ENCODE measurements at places on chromosomes 5 and 9.

- no peak for DNase-seq
Measured at GRCh38 chr5:65264420-65264819, 217.3 kb downstream of the ADAMTS6 start.

DNA sequence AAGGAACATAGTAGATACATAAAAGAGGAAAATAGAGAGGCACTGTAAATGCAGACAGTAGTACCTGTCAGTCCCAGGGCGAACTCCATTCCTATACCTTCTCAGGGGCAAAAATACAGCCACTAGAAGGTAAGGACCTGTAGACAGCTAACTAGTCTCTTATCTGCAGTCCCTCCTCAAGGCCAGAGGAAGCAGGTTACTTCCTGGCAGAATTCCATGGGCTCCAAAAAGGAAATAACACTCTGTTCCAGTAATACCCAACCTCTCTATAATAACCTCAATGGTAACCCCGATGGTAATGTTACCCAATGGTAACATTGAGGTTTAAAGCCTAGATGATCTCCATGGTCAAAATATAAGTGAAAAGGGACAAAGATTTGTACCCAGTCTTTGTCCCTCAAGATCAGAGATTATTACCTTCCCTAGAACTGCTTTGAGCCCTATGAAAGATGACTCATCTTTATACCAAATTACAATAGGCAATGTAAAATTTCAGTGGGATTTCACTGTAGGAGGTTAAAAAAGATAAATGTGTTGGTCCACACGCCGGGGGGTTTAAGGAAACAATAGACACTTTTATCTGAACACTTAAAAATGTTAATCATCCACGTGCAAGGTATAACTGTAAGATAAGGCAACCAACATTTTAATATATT lies 113.0 kb downstream of the DENND1A start:
- DNase-seq: no peak

DNA sequence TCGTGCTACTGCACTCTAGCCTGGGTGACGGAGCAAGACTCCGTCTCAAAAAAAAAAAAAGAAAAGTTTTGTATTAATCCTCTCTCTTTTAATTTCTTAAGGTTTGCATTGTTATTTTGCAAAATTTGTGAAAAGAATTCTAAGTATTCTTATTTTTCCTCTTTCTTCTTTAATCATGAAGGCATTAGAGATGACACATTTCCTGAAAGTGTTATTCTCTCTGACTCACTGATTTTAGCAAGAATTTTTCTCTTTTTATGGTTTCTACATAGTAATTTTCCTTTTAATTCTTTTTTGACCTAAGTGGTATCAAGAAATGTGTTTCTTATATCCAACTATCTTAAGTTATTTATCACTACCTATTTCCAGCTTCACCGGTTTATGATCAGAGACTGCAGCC lies 78.0 kb downstream of the NSUN2 start:
- peak; percentile 21 for DNase-seq

DNA sequence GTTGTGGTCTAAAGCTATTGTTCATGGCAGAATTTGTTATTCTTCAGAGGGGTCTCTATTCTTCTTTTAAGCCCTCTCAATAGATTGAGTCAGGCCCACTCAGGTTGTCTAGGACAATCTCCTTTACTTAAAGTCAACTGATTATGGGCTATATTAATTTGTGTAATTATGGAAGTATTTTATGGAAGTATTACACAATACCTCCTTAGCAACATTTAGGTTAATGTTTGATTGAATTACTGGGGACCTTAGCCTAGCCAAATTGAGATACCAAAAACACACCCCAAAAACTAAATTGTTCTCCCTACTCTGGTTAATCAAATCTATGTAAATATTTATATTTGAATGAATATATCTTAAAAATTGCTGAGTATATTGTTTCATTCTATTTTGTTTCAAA lies 347.1 kb upstream of the GRIN3A start:
- no peak for DNase-seq

GRCh38 chr9:37329576-37329975 lies 92.9 kb upstream of the GRHPR start:
- peak; percentile 36 for DNase-seq

DNA sequence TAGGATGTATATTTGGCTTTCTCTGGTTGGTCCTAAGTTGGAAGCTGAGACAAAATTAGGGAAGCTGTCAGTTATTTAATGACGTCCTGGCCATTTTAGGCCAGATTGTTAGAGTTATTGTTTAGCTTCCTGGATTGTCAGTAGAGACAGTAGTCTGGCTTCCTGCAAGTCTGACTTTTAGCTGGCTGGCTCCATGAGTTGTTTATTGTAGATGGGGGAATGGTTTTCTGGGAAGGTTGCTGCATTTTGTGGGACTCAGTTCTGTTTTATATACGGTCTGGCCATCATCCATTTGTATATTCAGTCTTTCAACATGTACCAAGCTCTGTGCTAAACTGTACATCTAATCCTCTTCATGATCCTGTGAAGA lies 68.3 kb downstream of the SGCD start:
- no peak for DNase-seq

DNA sequence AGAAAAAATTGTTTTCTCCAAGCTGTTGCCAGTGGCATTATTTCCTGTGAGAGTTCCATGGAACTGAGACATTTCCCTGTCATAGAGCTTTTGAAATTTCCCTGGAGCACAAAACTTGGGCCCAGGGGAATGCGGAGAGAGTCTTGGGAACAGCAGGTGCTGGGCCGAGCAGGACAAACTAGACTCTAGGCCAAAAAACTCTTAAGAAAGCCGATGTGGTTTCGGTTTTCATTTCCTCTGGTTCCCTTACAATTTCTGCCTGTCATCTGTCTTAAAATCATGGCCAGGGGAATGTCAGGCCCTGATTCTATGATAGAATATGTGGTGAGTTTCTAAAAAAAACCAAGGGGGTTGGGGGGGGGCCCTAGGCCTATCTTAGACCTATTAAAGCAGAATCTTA lies 4.6 kb downstream of the SLC35A4 start:
- no peak for DNase-seq

DNA sequence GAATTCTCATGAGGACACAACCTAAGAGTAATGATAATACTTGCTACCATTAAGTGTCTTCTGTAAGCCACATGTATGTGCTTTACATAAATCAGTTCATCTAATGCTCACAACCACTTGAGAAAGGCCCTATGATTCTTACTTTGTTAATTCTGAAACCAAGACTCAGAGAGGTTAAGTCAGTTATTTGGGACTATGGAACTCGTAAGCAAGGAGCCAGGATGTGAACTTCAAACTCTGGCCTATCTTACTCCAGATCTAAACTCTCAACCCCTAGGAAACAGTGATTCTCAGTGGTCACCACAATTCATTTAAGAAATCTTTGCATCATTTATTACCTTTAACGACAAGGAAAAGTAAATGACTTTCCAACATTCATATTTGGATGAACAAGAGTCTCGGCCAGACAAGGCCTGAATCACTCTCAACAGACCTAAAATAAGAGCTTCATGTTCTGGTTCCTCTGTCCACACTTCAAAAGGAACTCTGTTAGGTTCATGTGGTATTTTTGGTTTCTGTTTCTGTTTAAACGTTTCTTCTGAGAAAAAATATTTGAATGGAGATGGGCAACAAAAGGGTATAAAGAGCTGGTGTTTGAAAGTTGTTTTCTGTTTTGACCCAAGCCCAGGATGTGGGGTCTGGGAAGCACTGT lies 104.8 kb downstream of the LPAR1 start:
- DNase-seq: no peak

DNA sequence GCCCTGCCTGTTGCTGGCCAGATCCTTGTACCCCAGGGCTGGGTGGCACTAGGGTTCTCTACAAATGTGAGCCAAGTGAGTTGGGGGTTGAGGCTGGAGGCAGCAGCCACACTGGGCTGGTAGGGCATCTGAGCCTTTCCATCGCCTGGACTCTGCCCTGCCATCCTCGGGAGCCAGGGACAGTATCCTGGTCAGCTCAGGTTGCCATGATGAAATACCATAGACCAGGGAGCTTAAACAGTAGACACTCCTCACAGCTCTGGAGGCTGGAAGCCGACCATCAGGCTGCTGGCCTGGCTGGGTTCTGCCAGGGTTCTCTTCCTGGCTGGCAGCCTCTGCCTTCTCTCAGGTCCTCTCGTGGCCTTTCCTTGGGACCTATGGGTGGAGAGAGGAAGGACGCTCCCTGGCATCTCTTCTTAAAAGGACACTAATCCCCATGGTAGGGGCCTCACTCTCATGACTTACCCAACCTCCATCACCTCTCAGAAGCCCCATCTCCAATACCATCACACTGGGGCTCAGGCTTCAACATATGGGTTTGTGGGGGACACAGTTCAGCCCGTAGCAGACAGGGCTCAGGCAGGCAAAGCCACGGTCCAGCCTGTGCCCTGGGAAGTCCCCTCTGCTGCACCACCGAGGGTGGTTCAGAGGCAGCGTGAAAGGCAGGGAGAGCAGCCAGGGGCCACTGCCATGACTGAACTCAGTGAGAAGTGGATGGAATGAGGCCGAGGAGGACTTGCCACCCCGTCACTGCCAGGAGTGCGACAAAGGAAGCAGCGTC lies 50.1 kb downstream of the HMCN2 start:
- no peak for DNase-seq

DNA sequence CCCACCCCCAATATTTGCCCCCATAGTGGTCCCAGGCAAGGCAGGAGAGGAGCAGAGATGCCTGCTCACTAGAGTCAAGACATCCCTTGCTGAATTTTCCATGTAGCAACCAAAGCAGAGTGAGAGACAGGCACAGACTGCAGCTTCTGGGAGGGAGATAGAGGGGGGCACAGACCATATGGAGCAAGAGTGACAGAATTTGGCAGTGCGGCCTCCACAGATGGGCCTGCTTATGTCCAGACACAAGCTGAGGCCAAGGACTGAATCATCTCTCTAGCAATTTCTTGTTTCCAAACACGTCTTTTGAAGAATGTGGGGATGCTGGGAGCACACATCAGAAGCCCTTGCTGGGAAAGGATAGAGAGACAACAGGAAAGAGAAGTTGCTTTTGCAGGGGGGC lies 53.0 kb upstream of the ALDH1B1 start:
- DNase-seq: peak; percentile 10

- no peak for DNase-seq
Measured at GRCh38 chr9:7639471-7639870, 160.1 kb downstream of the DMAC1 start.

GRCh38 chr5:170894665-170895064 lies 32.8 kb downstream of the RANBP17 start:
- no peak for DNase-seq

DNA sequence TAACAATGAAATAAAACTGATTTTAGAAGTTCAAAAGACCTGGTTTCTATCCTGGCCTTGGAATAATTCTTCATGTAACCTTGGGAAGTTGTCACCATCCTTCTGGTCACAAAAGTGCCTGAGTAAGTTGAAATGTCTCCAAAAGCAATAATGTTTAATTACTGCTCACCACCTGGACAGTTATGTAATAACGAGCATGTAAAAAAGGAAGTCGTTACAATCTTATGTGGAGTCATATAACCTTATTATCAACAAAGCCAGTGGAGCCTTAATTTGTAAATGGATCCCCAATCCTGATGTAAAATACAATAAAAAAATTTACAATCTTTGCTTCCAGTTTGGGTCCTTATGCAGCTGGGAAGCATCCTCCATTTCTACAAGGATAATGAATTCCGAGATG lies 64.2 kb upstream of the GPR151 start:
- DNase-seq: no peak

GRCh38 chr5:6236858-6237481 lies 141.4 kb downstream of the MED10 start:
- DNase-seq: no peak

DNA sequence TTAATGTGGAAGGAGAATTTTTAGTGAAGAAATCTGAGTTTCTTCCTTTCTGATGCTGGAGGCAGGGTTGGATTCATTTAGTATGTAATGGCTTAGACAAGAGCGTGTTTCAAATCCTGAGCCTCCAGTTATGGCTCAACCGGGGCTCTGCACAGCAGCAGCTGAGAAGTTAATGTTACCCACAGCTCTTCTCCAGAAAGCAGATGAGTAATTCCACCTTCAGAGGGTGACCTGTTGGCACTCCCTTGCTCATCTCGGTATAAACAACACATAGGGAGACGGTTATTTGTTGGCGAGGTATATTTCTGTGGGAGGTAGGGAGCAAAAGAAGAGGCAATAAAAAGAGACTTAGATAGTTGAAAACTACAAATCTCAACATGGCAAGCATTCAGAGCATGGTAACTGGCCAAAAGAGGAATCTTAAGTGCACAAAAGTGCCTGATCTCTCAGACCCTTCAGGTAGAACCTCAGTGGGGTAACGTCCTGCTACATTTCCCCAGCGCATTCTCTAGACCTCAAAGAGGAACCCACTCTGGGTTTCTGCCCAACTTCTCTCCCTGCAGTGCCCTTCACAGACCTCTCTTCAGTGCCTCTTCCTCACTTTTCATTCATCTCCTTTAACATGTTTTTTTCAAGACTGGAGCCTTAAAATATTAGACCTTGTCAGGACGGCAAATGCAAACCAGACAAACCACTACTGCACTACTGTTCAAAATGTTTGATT lies 417.5 kb upstream of the ADAMTSL1 start:
- DNase-seq: no peak

- peak; percentile 96 for DNase-seq
Measured at GRCh38 chr5:57441557-57441956, 41.1 kb downstream of the ACTBL2 start.

DNA sequence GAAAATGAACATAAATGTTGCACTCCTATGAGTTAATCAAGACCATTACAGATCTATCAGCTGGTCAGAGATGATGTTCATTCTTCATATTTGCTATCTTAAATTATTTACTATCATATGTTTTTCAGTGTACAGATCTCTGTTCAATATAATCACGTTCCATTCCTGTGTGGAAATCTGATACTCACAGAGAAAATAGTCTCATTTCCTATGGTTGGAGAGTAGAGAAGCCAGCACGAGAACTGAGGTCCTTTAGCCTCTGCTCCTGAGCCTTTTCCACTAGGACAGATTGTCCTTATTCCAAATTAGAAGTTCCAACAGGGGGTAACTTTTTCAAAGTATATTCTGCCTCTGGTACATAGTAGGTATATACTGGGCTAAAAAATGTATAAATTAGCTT lies 29.2 kb downstream of the UGCG start:
- DNase-seq: no peak

DNA sequence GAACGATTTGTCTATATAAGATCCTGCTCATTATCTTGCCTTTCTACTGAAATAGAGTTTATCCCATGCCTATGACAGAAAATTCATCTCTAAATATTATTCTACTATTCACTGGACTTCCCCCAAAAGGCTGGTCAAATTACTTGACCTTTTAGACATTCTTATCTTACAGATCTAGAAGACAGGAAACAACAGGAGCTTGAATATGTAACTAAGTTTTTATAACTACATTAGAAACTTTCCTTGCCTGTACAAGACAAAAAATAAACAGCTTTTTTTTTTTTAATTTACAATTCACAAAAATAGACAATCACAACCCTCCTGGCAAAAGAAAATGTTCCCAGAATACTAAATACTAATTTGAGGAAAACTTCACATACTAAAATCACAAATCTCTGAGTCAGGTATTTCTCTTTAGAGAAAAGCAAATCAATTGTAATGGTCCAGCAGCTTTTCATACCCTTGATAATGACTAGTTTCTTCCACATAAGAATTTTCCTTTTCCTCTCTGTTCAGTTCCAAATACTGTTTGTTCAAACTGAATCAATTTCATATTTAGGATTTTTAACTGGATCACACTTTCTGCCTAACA lies 68.6 kb downstream of the MLLT3 start:
- DNase-seq: peak; percentile 25

- DNase-seq: no peak
Measured at GRCh38 chr5:83400701-83401100, 70.8 kb upstream of the VCAN start.

- no peak for DNase-seq
Measured at GRCh38 chr5:40757400-40757799, 1.6 kb upstream of the TTC33 start.

- no peak for DNase-seq
Measured at GRCh38 chr9:9091387-9091786, 1291.8 kb upstream of the DMAC1 start.

Data from EL (cell line).